ENCODE measurements at places on chromosomes 4 and X. TPM values are rescaled to one million over a fixed set of nuclear protein-coding genes. Genes with fewer than 3 reads are reported as not detected.

DNA sequence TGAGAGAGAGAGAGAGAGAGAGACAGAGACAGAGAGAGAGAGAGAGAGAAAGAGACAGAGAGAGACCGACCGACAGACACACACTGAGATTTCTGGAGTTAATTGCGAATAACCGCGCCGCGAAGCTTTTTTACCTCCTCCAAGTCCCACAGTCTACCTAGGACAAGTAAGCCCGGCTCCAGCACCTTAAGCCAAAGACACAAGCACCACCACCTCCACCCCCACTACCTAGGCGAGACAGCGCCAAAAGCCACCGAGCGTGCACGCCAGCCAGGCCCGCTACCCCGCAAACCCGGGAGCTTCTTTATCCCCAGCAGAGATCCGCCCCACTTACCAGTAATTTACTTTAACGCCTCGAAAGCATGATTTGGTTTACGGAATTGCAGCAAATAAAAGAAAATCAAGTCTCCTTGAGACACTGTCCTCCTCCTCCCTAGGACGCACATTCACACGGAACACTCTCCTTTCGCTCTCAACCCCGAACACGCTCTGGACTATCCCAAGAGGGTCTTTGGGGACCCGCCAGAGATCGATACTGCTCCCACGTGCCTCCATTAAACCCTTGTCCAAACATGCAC, 649.6 kb upstream of the DIPK2B start:
- no peak for DNase-seq

DNA sequence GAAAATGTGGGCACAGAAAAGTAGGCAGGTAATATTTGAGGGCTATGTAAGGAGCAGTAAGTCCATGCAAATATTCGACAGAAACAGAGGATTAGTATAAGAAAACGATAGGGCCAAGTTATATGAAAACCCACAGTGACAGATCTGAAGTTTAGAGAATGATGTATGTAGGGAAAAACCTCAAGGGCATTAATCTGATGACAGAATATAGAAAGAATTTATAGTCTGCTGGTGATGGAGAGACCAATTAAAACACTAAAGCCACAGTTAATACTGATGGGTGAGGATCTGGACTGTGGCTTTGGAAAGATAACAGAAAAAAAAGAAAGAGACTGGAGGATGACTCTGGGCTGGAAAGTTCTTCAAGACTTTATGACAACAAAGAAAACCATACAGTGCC, 169.7 kb downstream of the PALLD start:
- no peak for DNase-seq

DNA sequence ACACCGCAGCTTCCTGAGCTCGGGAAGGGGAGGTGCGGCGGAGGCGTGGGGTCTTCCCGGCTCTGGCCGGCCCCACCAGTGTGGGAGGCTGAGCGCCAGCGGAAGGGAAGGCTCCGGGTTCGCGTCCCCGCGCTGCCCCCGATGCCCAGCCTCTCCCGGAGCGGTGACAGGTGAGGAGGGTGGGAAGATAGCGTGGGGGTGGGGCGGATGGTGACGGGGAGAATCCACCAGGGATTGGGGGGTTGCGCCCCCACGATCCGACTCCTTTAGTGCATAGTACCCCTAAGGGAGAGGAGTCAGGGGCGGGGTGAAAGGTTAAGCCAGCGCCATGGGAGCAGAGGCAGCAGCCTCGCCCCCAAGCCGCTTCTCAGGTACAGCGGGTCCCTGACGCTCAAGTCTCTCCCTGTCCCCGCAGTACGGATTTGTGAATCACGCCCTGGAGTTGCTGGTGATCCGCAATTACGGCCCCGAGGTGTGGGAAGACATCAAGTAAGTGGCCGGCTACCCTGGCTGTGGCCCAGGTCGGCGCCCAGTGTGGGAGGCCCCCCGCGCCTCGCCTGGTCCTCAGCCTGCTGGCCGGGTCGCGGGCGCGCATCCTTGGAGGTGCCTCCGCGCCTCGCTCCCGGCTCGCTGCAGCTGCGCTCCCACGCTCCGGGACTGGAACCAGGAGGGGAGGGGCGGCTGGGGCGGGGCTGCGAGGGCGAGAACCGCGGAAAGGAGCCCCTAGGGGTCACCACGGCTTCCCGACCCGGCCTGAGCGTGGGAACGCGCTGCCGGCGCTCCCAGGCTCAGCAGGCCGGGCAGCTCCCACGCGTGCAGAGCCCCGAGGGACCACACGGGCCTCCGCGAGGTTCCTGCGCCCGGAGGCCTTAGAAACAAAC, 791 bp downstream of the GUCY1B1 start:
- DNase-seq: no peak

DNA sequence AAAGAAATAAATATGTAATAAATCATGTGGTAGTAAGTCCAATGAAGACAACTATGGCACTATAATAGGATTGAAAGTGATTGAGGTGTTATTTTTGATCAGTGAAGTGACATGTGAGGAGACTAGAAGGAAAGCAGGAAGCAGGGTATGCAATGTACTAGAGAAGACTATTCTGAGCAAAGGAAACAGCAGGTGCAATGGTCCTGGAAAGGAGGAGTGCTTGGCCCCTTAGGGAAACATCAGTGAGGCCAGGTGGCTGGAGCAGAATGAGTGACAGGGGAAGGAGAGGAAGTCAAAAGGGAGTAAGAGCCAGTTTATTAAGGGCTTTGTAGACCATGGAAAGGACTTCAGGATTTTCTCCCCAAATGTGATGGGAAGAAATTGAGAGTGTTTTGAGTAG, 207.6 kb upstream of the HCCS start:
- DNase-seq: no peak

DNA sequence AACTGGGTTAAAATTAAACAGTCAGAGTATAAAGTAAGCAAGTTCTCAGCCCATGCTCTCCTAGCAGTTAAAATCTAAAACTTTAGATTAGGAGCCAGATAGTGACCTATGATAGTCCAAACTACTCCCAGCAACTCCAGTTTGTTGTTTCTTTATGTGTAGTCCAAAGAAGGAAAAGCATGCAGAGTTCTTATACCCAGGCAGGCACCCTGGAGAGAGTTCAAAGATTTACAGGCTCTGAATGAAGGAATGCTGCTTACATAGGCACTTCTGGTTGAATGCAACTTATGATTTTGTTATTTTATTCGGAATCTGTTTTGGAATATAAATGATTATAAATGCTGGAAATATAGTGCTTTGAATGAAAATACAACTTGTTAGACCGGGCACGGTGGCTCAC, 67.2 kb downstream of the GPAT3 start:
- DNase-seq: no peak

DNA sequence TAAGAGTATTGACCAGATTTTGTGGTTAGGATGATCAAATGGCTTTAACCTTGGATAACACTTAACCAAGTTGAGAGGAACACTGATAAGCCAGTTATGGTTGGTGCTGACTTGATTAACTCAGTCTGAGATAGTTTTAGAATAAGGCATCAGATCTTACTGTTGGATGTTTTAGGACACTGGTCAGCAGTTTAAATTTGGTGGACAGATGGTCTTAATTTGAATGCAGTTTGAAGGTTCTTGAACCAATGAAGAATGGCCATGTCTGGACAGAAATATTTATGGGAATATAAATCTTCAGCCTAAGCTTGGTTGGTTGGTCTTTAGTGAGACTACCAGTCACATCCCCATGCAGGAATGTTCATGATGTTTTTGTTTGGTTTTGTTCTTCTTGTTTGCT, 2.6 kb upstream of the GIMD1 start:
- no peak for DNase-seq

The CA5B gene
- total RNA-seq: 3.8 TPM

The REPS2 gene
- not detected for total RNA-seq

Measured in activated T-helper 1 cell treated with anti-CD3 and anti-CD28 coated beads, Interleukin-12 subunit alpha, Interleukin-12 subunit beta, Interleukin-2, Interleukin-4 antibody, amounts not matched to agents 30 ng/mL and 10 ng/mL and 1 ng/mL, durations not matched to agents 14 hours and 24 hours and 36 hours (primary cell).